AG04449 (cell line): ENCODE measurements at places on chromosomes 12 and 14.

DNA sequence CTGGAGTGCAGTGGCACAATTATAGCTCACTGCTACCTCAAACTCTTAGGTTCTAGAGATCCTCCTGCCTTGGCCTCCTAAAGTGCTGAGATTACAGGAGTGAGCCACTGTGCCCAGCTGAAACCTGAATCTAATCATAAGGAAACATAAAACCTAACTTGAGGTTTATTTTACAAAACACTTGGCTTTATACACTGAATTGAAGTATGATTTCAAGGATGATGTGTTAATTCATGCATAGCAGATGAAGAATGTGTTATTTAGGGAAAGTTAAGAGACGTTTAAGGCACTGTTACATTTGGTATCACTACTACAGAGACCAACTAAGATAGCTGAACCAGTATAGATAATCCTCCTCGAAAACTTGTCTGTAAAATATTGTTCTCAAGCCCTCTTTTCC is 6.4 kb downstream of the DICER1 start:
- no peak for DNase-seq

DNA sequence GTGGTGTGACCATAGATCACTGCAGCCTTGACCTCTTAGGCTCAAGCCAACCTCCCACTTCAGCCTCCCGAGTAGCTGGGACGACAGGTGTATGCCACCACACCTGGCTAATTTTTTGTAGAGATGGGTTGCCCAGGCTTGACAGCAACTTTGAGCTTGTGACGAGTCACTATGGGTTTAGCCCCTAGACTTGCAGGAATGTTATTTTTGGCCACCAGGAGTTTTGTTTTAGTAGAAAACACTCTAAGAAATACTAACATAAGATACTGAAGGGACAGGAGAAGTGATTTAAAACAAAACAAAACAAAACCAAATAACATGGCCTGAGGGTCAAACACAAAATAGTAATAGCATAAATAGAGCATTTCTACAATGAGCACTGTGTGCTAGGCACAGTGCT is 26.4 kb downstream of the SETD3 start:
- no peak for DNase-seq

DNA sequence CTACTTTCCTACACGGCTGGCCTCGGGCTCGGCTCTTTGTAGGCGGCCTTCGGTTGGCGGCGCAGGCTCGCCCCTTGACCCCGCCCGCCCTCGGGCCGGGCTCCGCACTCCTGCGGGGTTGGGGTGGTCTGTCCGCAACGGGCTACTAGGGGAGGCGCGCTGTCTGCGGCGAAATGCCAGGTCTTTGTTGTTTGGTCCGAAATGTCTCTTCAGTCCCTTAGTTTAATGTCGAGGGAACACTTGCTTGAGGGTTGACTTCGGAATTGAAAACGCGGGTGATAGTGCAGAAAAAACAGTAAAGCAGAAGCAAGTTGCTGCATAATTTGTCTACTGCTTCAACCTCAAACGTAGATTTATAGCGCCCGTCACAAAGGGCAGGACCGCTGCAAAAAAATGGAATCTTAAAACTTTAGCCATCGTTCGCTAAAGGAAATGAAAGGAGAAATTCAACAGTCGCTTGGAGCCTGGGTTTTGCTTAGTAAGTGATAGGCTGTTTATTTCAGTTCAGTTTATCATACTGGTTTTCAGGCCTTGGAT is 390 bp downstream of the JKAMP start:
- no peak for DNase-seq

- DNase-seq = no peak
Measured at GRCh38 chr12:54128416-54128815, 60.4 kb downstream of the SMUG1 start.

DNA sequence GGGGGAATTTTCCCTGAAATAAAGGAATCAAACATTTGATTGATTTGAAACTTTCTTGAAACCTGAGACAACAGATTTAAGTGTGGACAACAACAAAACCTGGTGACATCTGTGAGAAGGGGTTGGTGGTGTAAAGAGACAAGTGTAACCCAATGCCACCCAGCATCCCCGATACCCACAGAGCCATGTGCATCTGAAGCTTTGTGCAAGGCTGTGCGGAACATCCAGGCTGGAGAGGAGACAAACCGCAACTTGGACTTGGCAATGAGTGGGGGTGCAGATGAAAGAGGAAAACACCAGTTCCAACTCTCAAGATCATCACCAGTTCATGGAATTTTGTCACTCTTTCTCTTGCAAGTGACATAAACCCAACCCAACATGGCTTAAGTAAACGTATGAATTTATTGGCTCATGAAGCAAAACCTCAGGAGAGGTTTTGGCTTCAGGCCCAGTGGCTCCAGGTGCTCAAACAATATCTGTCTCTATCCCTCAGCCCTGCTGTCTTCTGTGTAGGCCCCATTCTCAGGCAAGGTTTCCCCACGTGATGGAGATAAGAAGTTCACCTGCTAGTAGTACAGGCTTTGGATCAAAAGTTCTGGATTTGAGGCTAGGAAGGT is 55.2 kb upstream of the NTF3 start:
- no peak for DNase-seq

- DNase-seq = no peak
Measured at GRCh38 chr12:110686294-110686903, 2.5 kb downstream of the HVCN1 start.
